ENCODE measurements at places on chromosomes 2 and 18. TPM values are rescaled to one million over a fixed set of nuclear protein-coding genes. Genes with fewer than 3 reads are reported as not detected.

DNA sequence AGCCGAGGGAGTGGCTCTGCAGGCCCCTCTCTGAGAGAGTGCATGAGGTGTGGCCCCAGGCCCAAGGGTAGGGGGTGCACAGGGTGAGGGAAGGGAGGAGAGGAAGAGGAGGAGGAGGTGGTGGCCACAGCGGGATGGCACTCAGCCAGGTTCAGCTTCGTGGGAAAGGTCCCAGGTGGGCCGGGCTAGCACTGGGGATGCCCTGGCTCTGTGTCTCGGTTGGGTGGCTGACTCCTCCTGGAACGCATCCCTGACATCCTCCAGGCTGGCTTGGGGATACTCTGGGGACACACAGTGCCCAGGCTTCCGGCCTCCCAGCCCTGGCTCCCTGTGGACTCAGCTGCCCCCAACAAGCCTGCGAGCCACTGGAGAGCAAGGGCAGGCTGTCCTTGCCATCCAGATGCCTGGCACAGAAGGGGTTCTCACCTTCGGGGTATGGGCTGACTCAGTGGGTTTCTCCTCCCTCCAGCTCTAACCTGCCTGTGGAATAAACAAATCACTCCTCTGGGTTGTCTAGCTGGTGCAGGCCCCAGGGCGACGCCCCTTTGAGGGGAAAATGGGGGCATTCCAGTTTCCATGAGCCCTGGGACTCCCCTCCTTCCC is 582 bp upstream of the ZAP70 start:
- DNase-seq = no peak

GRCh38 chr2:125207431-125207830 is 1182.3 kb downstream of the CNTNAP5 start:
- DNase-seq = no peak

- DNase-seq = no peak
Observed at GRCh38 chr2:168220965-168221819, 26.2 kb downstream of the STK39 start.

GRCh38 chr2:215522237-215522636 is 86.4 kb upstream of the FN1 start:
- no peak for DNase-seq

GRCh38 chr2:37843556-37843955 is 81.5 kb upstream of the RMDN2 start:
- DNase-seq = no peak

SALL3 gene
- total RNA-seq = not detected

DNA sequence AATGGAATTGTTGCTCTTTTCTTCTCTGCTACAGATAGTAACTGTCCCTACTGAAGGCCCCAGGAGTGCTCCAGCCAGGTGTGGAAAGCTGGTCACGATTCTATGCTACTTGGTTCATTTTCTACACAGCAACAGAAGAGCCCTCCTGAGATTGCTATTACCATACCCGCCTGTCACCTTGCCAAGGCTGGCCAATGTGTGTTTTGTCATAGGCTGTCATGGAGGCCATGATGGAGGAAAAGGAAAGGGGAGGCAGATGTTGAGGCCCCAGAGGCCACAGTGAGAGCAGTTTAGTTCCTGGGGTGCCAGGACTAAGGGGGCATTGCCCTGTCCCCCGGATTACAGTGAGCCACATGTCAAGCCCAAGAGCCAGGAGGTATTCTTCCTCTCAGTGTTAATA is 952 bp downstream of the ELMOD3 start:
- DNase-seq = no peak

CAPN14 gene
- 0.92 TPM for total RNA-seq

DNA sequence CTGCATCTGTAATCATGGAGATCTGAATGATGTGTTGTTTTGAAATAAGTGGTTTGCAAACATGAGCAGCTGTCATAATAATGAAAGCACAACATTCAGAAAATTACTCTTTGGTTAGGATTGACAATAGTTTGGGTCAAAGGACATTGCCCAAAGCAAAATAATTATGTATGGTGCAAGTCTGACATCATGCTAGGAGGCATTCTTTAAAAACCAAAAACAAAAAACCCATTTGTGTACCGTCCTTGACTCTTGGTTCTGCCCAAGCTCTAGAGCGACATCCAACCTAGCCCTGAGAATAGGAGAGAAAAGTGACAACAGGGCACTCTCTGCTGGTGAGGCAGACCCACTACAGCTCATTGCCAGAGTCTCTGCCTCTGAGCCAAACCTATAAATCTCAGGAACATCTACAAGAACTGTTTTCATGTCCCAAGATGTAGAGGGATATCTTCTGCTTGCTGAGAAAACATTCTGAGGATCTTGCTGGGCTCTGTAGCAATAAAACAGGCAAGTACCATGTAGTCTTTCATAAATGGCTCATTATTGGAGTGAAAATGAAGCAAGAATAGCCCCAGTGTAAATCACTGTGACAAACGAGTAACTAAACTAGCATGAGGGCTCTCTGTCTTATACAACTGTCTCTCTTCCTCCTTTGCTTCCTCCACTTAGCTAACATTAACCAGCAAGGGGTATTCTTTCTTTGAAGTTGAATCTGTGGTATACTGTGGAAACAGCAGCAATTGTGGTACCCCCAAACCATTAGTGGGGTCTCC is 266.8 kb upstream of the CXCR4 start:
- DNase-seq = peak; percentile 69

GRCh38 chr2:68448671-68449653 is 18.1 kb downstream of the FBXO48 start:
- DNase-seq = peak; percentile 57

DNA sequence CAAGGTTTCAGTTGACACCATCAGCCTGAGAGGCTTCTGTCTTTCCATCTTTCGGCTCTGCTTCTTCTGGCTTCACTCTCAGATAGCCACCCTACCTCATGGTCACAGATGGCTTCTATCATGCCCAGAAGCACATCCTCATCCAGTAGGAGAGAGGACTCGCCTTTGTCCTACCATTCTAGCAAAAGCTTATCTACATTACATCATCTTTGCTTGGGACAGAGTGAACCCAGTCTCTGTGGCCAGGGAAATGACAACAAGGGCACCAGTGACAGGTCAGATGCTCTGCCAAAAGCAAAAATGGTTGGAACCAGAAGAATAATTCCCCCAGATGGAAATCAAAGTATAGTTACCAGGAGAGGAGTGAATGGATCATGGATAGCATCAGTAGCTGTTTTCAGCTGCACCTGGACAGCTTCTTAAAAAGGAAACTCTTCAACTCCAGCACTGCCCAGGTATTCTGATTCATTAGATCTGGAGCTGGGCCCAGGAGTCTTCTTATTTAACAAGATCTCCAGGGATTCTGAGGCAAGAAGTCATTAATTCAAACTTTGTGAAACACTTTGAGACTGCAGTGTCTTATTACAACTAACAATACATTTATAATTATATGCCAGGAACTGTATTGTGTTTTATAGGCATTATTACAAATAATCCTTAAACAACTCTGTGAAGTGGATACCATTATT is 257.7 kb upstream of the UBE2E3 start:
- no peak for DNase-seq

AFF3 gene
- total RNA-seq = 3.0 TPM

- peak; percentile 66 for DNase-seq
Observed at GRCh38 chr18:9147440-9148202, 11.0 kb downstream of the ANKRD12 start.

ORC2 gene
- total RNA-seq = 56.2 TPM

DNA sequence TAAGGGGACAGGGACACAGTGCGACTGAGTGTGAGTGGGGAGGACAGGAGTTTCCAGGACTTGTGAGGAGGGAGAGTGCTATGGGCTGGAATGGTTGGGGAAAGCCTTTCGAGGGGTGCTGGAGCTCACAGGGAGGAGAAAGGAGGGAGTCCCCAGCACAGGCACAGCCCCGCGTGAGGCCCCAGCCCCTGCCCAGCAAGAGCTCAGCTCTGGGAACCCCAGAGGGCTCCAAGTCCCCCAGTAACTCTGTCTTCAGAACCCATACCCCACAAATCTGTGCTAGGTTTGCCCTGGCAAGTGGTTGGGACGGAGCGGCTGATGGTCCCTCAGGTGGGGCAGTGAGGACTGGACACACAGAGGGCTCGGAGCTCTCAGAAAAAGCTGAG is 75.4 kb downstream of the SFXN5 start:
- DNase-seq = no peak

- DNase-seq = no peak
Observed at GRCh38 chr18:75554644-75555185, 127.2 kb upstream of the SMIM21 start.

GRCh38 chr2:203934711-203935438 is 1.7 kb upstream of the ICOS start:
- no peak for DNase-seq
